ENCODE measurements at places on chromosomes 12 and 14.

DNA sequence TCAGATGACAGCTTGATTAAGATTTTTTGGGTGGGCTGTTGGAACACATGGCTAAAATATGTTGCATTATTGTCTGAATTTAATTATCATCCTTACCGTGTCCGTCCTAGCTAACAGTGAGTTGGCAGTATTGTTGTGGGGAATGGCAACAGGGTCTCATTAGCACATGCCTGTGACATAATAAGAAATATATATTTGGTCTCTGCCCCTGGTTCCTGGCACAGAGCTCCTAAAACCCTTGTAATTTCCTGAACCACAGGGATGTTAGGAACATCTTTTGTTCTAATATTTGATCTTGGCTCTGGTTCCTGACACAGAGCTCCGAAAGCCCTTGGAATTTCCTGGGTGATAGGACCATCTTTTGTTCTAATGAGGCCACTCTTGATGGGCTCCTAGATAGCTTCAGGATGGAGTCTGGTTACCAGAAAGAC is 76.0 kb downstream of the SYNE2 start:
- DNase-seq: no peak

DNA sequence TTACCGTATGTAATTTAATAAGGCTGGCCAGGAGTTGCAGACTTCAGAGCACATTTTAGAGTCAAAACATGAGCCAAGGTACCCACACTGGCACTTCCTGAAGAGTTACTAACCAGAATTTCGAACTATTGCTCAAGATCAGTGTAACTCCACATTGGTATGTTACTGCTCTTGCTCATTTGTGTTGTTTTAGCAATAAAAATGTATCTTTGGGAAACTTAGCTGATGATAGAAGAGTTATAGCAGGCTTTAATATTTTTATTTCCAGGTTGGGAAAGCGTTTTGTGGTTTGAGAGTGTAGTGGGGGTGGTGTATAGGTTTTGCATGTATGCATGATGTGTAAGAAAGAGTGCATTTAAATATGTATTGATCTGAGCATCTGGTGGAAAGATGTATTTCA is 96.6 kb downstream of the SCN8A start:
- no peak for DNase-seq

DNA sequence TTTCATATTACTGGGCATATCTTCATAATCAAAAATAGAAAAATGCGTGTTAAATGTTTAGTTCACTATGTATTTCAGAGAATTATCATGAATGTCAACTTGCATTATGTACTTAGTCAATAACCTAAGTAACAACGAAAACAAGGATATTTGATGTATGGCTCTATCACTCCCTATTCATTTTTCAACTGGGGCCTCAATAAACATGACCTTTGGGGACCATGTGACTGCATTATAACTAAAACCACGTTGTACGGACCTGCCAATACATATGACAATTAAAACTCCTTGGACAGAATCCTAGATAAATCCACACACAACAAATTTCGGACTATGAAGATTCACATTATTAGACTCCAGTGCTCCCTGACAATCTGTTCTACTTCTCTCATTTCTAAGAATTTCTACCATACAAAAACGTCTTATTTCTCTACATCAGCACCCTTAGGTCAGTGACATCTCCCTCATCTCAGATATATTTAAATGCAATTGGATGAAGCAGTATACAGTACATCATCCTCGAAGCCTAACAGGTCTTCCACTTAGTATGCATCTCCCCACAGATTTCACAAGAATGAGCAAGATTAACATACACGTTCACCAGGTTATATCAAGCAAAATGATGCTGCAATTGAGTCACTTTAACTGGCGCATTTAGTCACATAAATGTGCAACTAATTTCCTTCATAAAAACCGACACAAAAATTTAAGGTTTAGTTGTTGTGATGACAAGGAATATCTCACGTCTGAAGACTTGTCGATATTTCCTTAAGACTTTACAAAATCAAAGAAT is 1.5 kb downstream of the UBE2N start:
- DNase-seq: no peak

- DNase-seq: no peak
Observed at GRCh38 chr14:73443758-73444157, 14.6 kb downstream of the NUMB start.

DNA sequence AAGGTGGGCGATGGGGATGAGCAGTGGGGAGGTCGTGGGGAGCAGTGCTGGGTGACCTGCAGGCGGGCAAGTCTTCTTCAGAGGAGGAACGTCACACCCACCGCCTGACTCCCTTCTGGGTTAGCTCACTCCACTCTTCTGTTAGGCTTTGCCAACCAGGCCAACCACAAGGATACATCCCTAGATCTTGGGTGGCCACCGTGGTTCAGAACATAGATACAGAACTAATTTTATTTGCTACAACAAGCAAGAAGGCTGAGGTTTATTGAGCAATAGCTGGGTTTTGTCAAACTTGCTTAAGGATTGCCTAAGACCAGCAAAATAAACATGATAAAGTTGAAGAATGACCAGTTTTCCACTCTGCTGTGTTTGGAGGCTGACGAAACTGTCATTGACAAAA is 109.4 kb downstream of the DACT1 start:
- DNase-seq: no peak

DNA sequence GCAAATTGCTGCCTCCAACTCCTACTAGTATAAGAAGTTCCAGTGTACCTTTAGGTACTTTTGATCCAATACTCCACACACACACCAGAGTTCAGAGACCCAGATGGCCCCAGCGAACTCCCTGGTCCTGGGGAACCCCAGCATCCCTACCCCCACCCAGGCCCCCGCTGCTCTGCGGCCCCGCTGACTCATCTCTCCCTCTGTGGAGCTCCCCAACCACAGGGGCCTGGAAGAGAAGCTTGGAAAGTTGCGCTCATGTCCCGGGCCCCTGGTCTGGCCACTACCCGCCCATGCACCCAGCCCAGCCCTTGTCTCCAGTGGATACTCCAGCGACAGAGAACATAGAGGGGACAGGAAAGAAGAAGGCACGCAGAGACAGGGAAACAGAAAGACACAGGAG is 4.2 kb upstream of the SP7 start:
- no peak for DNase-seq

DNA sequence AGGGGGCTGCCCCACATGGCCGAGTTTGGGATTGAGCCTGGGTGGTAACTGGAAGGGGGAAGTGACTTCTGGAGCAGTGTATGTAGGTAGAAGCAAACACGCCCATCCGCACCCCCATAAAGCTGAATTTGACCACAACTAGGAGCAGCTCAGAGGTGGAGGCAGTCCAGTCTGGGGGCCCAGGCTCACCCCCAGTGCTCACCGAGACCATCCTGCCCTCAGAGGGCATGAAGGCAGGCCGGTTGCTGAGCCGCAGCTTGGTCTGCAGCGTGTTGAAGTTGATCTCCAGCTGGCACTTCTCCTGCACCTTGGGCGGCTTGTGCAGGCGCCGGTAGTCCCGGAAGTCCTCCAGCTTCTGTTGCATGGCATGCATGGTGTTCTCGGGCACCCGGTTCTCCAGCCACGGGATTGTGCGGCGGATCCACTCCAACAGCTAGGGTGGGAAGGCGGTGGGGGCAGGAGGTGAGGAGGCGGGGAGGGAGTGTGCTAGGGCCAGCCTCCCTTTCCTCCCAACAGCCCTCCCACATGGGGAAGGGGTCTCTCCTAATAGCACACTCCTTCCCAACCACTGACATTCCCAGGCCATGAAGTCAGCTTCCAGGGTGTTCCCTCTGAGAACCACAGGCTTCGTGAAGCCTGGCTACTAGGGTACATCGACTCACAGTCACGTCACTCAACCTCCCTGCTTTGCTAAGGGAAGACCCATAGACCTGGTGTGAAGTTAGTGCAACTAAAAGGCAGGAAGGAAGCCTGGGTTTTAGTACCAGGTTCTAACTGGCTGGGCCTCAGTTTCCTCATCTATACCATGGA is 87.0 kb downstream of the ACTN1 start:
- DNase-seq: no peak

- DNase-seq: no peak
Observed at GRCh38 chr12:80033448-80033847, 65.9 kb upstream of the OTOGL start.

- no peak for DNase-seq
Observed at GRCh38 chr12:906062-906585, 43.4 kb downstream of the RAD52 start.

DNA sequence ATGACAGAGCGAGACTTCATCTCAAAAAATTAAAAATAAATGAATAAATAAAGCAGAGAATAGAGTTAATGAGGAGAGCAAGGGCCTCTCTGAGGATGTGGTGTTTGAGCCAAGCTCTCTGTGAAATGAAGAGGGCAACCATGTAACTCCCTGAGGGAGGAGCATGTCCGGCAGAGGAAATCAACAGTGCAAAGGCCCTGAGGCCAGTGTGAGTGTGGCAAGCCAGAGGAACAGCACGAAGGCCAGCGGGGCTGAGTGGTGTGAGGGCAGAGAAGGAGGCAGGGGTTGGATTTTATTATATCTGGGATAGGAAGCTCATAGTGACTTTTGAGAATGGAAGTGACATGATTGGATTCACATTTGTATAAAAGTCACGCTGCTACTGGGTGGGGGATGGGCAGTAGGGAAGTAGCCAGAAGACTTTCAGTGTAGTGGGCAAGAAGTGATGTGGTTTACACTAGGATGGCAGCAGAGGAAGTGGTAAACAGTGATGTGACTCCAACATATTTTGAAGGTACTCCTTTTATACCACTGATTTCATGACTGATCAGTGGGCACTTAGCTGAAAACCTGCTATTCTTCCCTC is 10.3 kb upstream of the LRP1-AS start:
- no peak for DNase-seq

DNA sequence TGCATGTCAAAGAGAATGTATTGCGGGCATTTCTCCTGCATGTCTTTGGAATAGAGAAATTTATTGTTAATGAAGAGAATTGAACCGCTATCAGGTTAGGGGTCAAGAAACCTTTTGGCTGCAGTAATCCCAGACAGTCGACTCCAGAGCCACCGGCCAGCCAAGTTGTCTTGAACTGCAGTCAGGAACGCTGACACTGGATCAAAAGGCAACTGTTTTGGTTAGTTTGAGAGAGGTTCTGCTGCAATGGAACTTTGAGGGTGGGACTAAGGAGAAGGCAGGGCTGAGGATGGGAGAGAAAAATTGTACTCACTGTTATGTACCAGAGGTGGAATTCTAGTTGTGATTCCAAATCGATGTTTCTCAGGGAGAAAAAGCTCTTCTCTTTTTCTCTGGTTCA is 28.2 kb downstream of the PPFIBP1 start:
- no peak for DNase-seq

All from GM06990 (cell line).